Left kidney (tissue), 8 donors: ENCODE measurements at places on chromosomes 16 and 17. TPM values are rescaled to one million over a fixed set of nuclear protein-coding genes. Genes with fewer than 3 reads are reported as not detected.

The CDK10 gene
- polyA plus RNA-seq, result 122 TPM

The PLLP gene
- polyA plus RNA-seq, result 16.8 TPM

The MAPT gene
- 7.1 TPM for polyA plus RNA-seq

The KRT39 gene
- polyA plus RNA-seq, result not detected

The KDM6B gene
- polyA plus RNA-seq, result 20.5 TPM

The CDH16 gene
- 221 TPM for polyA plus RNA-seq

The NPIPA7 gene
- polyA plus RNA-seq, result 19.0 TPM

The NACA2 gene
- polyA plus RNA-seq, result 3.3 TPM

The CDRT4 gene
- polyA plus RNA-seq, result 12.7 TPM

The SCGB1C2 gene
- 0.35 TPM for polyA plus RNA-seq

The TBX2 gene
- polyA plus RNA-seq, result 55.9 TPM

The FAM171A2 gene
- 28.2 TPM for polyA plus RNA-seq

The UMOD gene
- 163 TPM for polyA plus RNA-seq

The TMEM106A gene
- polyA plus RNA-seq, result 27.8 TPM

The CDT1 gene
- 13.3 TPM for polyA plus RNA-seq

The DNAAF8 gene
- 2.2 TPM for polyA plus RNA-seq

The KRTAP9-4 gene
- polyA plus RNA-seq, result not detected

The GPR142 gene
- polyA plus RNA-seq, result 0.25 TPM

The TEKT1 gene
- polyA plus RNA-seq, result 0.62 TPM

The LMF1 gene
- polyA plus RNA-seq, result 18.7 TPM

The RRAD gene
- polyA plus RNA-seq, result 3.7 TPM

The CASKIN1 gene
- polyA plus RNA-seq, result 1.5 TPM

The CX3CL1 gene
- polyA plus RNA-seq, result 23.5 TPM

The MT4 gene
- not detected for polyA plus RNA-seq

The SCNN1G gene
- 38.1 TPM for polyA plus RNA-seq

The TRPV2 gene
- 2.9 TPM for polyA plus RNA-seq

The HCRT gene
- not detected for polyA plus RNA-seq

The SLFN14 gene
- polyA plus RNA-seq, result 0.08 TPM

The FLYWCH1 gene
- polyA plus RNA-seq, result 16.4 TPM

The KRT31 gene
- not detected for polyA plus RNA-seq

The SLC35G6 gene
- 0.45 TPM for polyA plus RNA-seq

The TMED6 gene
- polyA plus RNA-seq, result 2.6 TPM

The TSPOAP1 gene
- 62.3 TPM for polyA plus RNA-seq

The ATP2C2 gene
- polyA plus RNA-seq, result 1.4 TPM

The CLEC19A gene
- 0.05 TPM for polyA plus RNA-seq

The NUDT16L1 gene
- polyA plus RNA-seq, result 32.5 TPM

The CACNG5 gene
- polyA plus RNA-seq, result 3.2 TPM

The TAT gene
- 0.17 TPM for polyA plus RNA-seq

The APOBR gene
- 0.50 TPM for polyA plus RNA-seq

The SPNS2 gene
- 32.3 TPM for polyA plus RNA-seq

The CRYM gene
- polyA plus RNA-seq, result 10.4 TPM

The IL21R gene
- polyA plus RNA-seq, result 0.30 TPM

The KRT12 gene
- 0.37 TPM for polyA plus RNA-seq

The KCNJ18 gene
- polyA plus RNA-seq, result not detected

The ITGAX gene
- polyA plus RNA-seq, result 0.53 TPM

The BICDL2 gene
- polyA plus RNA-seq, result 2.6 TPM
